ENCODE measurements at places on chromosomes 1 and 21.

GRCh38 chr1:151825204-151825603, 6.4 kb downstream of the RORC start:
- DNase-seq, result no peak

DNA sequence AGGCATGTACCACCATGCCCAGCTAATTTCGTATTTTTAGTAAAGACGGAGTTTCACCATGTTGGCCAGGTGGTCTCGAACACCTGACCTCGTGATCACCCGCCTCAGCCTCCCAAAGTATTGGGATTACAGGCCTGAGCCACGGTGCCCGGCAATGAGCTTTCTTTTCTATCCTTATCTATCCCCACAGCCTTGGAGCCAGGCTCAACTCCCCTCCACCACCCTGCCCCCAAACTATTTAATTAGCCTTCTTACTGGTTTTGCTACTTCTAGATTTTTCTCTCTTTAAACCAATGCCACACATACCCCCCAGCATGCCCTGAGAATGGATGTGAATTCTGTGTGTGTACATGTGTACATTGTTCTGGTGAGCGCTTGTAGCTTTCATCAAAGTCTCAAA, 5.7 kb upstream of the VANGL2 start:
- no peak for DNase-seq

DNA sequence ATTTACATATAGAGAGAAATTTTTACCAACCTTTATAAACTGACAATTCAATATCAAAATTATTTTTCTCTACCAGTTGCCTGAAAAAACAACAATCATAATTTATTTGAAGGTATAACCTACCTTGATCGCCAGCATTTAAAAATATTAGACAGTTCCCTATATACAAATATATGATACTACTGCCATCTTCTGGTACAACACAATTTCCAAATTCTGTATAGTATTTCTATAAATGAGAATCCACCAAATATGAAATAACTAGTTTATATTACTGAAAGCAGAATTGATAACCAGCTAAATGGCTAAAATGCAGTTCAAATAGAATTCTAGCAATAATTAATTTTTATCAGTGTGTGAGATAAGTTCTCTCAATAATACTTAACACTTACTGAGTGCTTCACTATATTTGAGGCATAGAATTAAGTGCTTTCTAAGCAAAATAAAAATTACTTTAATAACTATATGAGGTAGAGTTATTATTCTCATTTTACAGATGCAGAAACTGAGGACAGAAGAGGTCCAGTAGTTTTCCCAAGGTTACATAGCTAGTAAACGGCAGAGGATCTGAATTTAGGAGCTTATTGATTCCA, 75.6 kb downstream of the PIGK start:
- DNase-seq, result peak; percentile 12

DNA sequence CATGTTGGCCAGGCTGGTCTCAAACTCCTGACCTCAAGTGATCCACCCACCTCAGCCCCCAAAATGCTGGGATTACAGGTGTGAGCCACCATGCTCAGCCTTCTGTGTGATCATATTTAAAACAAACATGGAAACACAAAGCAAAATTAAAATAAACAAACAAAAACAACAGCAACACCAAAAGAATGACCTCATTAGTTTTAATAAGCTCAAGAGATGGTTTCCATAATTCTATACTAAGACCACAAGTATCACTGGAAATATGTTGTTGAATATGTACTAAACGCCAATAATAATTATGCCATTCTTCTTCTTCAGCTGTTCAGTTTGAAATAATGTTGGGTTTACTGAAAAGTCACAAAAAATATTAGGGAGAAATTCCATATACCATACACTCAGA, 526.4 kb downstream of the LRRIQ3 start:
- no peak for DNase-seq

DNA sequence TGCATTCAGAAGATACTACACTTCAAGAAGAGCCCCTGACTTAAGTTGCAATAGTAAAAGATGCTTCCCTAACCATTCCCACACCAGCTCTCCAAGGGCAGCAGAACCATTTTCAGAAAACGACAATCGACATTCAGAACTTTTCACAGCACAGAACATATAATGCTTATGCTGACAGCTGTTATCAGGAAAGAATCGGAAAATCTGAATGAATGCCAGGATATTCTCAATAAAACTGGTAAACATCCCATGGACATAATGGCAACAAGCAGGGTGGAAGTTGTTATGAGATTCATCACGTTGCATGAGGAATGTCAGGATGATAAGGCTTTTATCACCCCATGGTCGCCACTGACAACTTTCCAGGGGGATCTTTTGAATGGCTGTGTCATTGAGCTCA, 246.6 kb upstream of the CHRM3 start:
- no peak for DNase-seq

GRCh38 chr1:159000625-159001024, 9.1 kb upstream of the IFI16 start:
- no peak for DNase-seq

DNA sequence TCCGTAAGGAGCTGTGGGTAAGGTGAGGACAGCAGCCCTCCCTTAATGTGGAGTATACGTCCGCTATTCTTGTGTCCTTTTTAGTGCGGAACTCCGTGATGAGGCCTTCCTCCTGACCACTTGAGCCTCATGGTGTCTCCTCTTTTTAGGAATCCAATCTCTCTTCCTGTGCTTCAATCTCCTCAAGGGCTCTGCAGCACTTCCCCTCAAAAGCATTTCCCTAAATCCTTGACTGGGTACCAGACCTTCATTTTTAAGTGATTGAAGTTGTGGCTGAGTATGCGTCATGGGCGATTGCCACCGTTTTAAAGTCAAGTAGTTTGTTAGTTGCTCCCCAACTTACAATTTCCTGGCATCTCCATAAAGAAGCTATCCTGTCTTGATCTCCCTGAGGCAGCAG, 62.8 kb downstream of the SAMSN1 start:
- DNase-seq, result no peak

DNA sequence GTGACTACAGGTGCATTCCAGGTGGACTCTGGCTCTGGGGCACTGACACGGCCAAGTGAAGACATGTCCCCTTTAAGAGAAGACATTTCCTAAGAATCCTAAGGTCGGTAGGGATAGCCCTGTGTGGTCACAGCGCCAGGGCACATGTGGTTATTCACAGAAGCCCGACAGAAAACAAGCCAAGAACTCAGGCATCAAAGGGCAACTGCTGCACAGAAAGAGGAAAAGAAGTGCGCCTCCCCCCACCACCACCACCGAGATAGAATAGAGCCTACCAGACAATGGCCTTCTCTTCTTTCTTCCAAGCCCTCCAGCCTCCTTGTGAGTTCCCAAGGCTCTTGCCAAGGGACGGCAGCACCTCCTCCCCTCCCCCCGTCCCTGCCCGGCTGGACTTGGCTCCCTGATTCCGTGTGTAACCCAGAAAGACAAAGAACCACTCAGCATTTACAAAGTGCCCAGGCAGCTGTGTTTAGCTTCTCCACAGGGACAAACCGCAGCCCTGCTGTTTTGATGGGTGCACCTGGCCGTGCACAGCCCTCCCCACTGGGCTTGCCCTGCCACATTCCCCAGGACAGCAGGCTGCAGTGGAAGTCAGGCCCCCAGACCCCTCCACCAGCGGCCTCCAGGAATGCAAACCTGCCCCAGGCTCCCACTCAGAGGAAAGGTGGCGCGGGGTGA, 30.2 kb downstream of the TMPRSS2 start:
- no peak for DNase-seq

GRCh38 chr1:227759341-227760300, 24.4 kb downstream of the SNAP47 start:
- DNase-seq, result no peak

DNA sequence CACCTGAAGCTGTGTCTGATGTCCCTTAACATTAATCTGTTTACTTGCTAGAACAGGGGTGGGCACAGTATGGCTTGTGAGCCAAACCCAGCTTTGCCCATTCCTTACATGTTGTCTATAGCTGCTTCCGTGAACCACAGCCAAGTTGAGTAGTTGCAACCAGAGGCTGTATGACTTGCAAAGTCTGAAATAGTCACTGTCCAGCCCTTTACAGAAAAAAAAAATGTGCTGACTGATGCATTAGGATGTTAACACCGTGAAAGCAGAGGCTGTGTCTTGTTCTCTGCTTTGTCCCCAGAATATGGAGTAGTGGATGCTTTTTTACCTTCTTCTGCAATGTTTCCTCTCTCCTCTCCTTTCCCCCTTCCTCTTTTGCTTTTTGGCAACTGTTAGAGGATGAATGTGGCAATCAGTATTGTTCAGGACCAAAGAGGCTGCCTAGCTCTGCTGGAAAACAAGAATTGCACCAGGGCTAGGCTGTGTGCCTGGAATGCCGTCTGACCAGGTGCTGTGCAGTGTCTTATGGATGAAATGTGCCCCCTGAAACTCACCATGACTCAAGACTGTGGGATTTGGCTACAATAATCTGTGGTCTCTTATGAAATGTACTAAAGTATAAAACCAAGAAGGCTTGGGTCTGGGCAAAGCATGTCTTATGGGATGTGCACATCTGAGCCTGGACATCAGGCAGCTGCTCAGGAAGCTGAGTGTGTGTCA, 79.6 kb upstream of the GCLM start:
- DNase-seq, result no peak

- DNase-seq, result no peak
Observed at GRCh38 chr1:53804791-53805505, 33.1 kb downstream of the NDC1 start.

- DNase-seq, result no peak
Observed at GRCh38 chr1:226309398-226310244, 657 bp upstream of the LIN9 start.

GRCh38 chr1:5745800-5746610, 246.2 kb downstream of the NPHP4 start:
- DNase-seq, result peak; percentile 42

DNA sequence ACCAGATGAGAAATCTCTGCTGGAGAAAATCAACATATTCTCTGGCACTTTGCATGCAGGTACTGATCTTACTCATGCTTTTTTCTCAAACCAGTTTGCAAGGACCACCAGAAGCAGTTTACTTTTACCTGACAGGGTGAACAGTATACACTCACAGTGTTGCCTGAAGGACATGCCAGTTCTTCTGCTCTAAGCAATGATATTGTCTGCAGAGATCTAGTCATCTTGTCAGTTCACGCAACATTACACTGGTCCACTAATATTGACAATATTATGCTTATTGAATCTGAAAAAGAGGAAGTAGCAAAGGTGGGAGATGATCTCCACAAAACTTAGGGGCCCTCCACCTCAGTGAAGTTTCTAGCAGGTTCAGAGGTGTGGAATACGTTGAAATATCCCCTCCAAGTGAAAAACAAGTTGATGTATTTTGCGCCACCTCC, 3.8 kb upstream of the S100B start:
- no peak for DNase-seq

DNA sequence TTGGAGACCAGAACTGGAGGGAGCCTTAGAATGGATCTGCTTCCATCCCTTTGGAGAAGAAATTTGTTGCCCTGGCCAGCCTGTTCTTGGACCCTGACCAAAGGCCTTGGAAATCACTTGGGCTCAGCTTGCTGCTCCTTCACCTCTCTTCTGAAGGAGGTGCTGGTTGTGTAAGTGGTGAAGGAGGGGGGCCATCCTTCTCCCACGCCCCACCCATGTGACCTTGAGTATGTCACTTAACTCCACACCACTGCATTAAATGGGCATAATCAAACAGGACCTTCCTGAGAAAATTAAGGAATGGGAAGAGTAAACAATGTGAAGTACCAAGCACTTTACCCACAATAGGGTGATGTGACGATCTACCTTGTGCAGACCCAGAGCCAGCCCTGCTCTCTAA, 68.3 kb upstream of the GJB5 start:
- no peak for DNase-seq

Data from B cell (primary cell).